Fibroblast of skin of back (primary cell): ENCODE measurements at places on chromosomes 2 and 18.

DNA sequence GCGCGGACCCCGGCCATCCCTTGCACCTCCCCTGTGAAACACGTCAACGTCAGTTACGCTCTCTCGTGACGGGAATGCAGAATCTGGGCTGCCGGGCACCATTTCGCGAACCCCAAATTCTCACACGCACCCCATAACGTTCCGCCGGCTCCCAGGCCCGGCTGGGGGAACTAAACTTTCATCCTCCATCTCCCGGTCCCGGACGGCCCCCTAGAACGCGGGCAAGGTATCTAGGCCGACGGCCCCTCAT is 544 bp downstream of the DNAJC27 start:
- no peak for DNase-seq

DNA sequence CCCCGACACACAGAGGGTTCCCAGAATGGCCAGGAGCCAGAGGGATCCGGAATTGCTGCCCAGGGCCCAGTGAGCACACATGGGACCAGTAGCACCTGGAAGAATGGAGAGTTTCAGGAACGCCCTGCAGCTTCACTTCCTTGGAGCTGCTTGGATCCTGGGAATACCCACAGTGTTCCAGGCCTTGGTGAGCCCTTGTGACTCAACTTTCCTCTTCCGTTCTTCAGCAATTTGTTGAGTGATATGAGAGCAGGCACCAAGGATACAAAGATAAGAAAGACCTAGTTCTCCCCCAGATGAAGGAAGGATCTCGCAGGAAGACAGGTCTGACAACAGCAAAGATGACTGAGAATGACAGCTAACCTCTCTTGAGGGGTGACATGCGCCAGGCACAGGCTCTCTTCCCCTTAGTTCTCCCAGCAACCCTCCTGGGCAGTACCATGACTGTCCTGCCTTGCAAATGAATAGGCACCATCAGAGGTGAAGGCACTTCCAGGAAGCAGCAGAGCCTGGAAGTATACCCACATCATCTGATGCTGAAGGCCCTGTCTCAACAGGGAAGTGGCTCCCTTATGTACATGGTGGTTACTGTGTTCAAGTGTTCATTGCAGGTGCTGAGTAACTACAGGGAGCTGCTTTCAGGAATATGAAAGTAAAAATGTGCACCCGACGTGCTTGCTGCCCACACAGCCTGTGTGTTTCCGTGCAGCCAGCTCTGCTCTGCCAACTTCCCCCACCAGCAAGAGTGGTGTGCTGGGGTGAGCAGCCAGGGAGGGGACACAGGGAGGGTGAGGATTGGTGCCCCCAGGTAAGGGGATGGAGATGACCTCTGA is 116.2 kb downstream of the STPG4 start:
- no peak for DNase-seq

- no peak for DNase-seq
These were observed 34.8 kb upstream of the MGAT5 start for GRCh38 chr2:134218930-134219658.

DNA sequence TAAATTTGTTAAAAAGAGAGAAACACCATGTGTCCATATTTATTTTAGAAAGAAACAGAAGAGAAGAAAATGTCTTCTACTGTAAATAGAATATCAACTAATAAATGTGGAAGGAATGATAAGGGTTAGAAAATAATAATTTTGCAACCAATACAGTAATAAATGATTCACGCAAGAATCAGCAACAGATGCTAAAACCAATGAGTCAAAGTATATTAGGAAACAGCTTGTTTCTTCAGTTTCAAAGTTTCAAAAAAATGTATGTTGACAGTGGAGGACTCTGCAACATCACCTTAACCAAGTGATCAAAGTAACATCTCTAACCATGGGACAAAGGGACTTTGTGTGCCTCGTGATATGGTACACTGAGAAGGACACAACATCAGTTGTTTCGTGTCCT is 147.0 kb downstream of the TWIST2 start:
- DNase-seq, result no peak

DNA sequence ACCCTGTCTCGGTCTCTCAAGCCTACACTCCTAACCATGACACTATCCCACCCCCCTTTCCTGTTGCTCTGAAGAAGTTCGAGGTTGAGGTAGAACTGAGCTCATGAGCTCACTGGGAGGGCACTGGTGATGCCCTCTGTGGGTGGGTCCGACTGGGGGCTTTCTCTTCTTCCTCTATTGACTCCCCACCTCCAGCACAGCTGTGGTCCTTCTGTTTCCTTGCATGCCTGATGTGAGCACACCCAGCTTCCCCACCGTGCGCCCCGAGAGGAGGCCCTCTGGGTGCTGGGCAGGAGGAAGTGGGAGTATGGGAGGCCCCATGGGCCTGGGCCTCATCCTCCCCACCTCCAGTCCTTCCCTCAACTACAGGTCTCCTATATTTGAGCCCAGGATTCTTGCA is 20.9 kb downstream of the SPEG start:
- no peak for DNase-seq

DNA sequence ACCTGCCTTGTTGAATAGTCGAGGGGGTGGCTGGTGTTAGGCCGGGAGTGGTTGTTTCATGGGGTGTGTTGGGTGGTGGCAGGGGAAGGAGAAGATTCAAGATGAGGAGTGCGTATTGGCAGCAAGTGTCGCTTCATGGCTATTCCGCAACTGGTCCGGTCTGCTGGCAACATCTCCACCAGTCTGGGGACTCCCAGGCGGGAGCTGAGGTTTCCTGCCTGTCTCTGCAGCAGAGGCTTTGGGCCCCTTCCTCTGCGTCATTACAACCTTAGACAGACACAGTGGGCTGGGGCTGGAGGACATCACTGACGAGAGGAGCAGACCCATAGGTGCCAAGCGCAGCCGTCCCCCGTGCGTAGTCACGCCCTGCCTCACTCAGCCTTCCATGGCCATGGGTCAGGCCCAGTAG is 64.0 kb upstream of the MCFD2 start:
- no peak for DNase-seq
